ENCODE measurements at places on chromosomes 16 and 17. TPM values are rescaled to one million over a fixed set of nuclear protein-coding genes. Genes with fewer than 3 reads are reported as not detected.

DNA sequence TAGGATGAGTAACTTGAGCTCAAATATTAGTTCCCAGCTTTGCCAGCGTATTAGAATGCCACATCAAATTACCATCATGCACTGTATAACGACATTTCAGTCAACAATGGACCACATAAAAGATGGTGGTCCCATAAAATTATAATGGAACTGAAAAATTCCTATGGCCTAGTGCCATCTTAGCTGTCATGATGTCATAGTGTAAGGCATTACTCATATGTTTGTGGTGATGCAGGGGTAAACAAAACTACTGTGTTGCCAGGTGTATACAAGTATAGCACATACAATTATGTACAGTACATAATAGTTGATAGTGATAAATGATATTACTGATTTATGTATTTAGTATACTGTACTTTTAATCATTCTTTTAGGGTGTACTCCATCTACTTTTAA, 54.4 kb upstream of the NETO2 start:
- no peak for DNase-seq

- no peak for DNase-seq
Observed at GRCh38 chr16:48081656-48082055, 74.1 kb downstream of the ABCC12 start.

DNA sequence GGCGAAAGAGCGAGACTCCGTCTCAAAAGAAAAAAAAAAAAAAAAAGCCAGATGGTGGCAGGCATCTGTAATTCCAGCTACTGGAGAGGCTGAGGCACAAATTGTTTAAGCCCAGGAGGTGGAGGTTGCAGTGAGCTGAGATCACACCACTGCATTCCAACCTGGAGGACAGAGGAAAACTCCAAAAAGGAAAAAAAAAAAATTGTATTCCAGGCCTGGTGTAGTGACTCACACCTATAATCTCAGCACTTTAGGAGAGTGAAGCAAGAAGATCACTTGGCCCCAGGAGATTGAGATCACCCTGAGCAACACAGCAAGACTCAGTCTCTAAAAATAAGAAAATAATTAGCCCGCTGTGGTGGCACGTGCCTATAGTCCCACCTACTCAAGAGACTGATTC, 20.1 kb downstream of the HBQ1 start:
- no peak for DNase-seq

DNA sequence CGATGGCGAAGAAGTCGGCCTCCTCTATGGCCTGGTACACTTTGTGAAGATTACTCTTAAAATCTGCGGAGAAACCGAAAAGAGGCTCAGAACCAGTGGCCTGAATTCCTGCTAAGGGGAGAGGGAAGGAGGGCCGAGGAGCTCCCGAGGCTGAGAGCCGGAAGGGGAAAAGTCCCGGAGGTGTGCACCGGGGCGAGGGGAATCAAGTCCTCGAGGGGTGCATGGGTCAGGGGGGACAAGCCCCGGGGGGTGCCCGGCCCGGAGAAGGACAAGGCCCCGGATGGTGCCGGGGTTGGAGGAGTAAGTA, 495 bp downstream of the PARN start:
- no peak for DNase-seq

DNA sequence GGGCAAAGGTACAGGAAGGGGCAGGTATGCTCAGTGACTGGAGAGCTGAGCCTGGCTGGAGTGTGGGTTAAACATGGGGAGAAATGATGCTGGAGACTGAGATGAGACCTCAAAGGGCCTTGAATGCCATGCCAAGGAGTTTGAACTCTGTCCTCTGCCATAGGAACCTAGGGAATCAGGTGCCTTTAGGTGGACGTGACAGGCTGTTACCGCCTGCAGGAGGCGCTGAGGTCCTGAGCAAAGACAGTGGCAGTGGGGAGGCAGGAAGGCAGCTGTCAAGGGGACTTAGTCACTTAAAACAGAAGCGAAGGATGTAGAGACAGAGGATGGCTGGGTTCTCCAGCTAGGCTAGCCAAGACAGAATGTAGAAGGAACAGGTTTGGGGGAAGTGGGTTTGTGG, 9.1 kb downstream of the PSMB3 start:
- no peak for DNase-seq

DNA sequence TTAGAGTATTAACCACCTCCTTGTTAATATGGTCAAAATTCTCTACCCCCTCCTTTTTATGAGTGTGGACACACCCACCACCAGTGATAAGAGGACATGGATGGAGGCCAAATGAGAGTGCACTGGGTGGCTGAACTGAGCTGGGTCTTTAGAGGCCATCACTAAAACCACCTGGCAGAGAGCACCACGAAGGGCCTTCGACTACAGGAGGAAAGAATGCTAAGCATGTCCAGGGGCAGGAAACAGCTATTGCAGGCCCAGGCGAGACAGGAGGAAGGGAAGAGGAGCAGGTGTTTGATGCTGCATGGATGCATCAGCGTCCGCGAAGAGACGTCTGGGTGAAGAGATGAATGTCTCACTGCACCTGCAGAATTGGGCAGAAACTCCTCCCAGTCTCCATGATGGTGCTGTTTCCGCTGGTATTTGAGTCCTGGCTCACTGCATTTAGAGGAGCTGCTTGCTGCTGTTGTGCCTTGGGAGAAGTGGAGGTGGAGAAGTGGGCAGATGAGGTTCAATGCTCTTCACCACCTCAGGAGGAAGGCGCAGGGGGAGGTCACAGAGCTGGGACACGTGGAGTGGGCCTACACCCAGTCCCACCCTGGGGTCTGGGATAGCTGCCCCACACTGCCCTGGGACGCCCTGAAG, 33.2 kb downstream of the SPHK1 start:
- DNase-seq: no peak

- no peak for DNase-seq
Observed at GRCh38 chr17:18960241-18960665, 8.3 kb downstream of the SLC5A10 start.

DNA sequence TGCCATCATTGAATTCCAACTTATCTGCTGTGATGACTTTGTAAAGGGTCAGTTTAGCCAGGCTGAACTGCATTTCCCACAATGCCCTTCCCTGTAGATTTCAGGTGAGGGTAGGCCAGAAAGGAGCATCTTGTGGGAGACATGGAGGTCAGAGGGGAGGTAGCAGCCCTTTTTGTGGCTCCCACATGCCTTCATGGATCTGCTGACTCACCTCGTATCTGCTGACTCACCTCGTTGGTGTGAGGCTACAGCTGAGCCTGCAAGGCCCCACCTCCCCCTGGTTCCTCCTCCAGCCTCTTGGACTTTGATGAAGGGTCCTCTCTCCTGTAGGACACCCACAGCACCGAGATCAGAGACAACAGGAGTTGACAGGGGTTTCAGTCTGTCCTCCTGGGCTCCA, 102.5 kb downstream of the SALL1 start:
- DNase-seq: no peak

DNA sequence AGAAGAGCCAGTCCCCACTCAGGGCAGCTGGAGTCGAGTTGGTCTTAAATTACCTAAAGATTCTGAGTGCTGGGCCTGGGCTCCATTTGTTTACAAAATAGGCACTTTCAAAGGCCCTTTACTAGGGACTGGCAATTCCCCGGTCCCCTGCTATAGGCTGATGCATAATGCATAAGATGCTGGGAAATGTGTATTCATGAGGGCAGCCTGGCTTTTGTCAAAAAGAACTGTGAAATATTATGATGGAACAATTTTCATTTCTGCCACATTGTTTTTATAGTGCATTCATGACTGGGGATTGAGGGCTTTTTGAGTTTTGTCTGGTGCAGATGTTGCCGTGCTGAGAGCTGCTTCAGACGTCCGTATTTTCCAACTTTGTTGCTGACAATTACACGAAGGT, 617.0 kb upstream of the CDH5 start:
- DNase-seq: no peak

GRCh38 chr16:47037396-47037745, 63.9 kb upstream of the DNAJA2 start:
- DNase-seq: peak; percentile 33

GRCh38 chr16:88560714-88561484, 9.3 kb upstream of the ZC3H18 start:
- no peak for DNase-seq

DNA sequence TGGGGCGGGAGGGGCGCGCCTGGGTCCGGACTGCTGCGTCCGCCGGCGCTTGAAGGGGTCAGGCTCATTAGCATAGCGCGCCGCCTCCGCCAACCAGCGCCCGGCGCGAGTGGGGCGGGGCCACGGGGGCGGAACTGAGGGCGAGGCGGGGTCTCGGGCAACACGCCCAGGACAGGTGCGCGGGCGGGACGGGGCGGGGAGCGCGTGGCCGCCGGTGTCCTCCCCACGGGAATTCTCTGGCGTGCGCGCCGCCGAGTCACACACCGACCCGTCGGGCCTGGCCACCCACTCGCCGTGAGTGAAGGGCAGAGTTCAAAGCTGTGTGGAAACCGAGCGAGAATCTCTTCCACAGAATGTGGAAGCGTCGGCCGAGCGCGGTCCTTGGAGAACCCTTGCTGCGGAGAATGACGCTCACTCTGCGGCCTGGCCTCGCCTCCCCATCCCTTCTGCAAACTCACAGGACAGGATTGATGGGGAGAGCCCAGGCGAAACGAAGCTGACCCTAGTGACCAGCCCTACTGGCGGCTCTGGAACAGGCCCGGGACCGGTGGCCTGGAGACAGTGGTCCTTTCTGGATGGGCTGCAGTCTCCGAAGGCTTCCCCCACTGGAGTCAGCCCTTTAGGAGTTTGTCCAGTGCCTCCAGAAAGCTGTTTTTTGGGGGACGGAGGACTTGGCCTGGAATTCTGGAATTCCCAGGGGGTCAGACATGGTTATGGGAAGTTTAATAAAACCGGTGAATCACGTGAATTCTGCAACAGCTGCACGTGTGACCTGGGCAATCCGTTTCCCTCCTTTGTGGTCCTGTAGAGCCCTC, at the start of gene SNAI3:
SNAI3 (minus strand) TSS at position 69 of the 815 bp plus-strand sequence. CDS start 101 bp downstream, outside the sequence.
- DNase-seq: peak; percentile 83

DNA sequence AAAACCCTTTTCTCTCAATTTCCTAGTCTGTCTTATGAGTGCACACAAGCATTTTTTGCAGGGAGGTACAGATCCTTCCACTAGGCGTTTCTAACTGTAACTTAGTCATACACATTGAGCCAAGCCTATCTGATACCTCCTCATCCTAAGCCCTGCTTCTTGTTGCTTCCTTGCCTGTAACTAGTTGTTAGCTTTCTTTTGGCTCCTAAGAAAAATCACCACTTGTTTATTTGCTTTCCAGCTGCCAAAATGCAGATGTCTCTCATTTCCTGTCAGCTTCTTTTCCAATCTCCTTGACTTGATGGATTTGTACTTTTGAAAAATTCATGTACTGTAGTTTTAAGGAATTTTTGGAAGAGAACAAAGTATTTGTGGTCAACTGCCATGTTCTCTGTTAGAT, 73.7 kb downstream of the TNRC6C start:
- no peak for DNase-seq

GRCh38 chr17:34658811-34659560, 79.6 kb downstream of the TMEM132E start:
- DNase-seq: no peak

DNA sequence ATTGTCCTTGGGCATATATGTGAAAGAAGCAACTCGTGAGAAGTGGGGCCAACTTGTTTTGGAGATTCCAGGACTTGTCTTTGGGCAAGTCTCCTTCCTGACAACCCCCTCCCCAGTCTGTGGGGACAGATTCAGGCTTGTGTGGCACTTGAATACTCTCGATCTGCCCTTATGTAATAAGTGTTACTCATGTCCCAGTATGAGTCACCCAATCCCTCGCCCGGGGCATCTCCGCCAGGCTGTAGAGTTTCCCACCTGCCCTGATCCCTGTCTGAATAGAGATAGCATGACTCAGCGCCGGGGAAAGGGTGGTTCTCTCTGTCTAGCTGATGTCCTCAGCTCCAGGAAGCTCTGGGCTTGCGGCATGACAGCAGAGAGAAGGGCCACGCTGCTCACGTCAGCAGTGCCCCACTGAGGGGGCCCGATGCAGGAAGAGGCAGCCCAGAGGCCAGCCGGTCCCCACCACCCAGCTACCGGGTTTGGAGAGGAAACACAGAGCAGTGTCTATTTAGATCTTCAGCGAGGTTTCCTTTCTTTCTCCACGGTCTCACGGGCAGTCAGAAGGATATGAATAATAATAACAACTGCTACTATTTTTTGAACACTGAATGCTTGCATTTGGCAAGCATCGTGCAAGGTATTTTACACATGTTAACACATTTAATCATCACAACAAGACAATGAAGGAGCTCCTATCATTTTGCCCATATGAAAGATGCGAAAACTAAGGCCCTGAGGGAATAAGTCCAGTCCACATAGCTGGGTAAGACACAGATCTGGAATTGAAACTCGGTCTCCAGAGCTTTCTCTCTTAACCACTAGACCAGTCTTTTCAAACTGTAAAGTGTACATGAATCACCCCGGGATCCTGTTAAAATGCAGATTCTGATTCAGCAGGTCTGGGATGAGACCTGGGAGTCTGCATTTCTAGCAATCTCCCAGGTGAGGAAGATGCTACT, 426.7 kb upstream of the MAF start:
- peak; percentile 89 for DNase-seq

- no peak for DNase-seq
Observed at GRCh38 chr16:6382924-6383459, 949.7 kb upstream of the RBFOX1 start.

GRCh38 chr17:57283203-57283971, 27.1 kb downstream of the MSI2 start:
- DNase-seq: no peak

DNA sequence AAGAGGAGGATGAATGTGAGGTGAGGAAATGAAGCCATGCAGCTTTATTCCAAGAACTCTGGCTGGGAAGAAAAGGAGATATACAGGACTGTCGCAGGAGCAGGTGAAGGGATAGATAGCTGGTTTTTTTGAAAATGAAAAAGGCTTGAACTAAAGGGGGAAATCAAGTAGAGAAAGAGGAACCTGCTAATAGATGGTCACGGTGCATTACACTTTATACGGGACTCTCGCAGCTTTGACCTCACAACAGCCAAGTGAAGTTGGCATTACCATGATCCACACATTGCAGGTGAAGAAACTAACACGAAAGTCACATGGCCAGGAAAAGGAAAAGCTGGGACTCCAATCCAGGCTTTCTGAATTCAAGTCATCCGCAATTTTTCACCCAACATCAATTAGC, 86.9 kb downstream of the HS3ST2 start:
- DNase-seq: no peak

AXIN2 gene
- polyA plus RNA-seq: 8.3 TPM

ZG16B gene
- 0.81 TPM for polyA plus RNA-seq

DYNLRB2 gene
- 1.4 TPM for polyA plus RNA-seq

TNFRSF13B gene
- polyA plus RNA-seq: 0.18 TPM

KRT27 gene
- polyA plus RNA-seq: not detected

TERB1 gene
- not detected for polyA plus RNA-seq

ZNF689 gene
- 3.2 TPM for polyA plus RNA-seq

SPN gene
- 0.54 TPM for polyA plus RNA-seq

KRT15 gene
- polyA plus RNA-seq: not detected

POLR2C gene
- polyA plus RNA-seq: 32.4 TPM

CALCOCO2 gene
- 199 TPM for polyA plus RNA-seq

SHISA9 gene
- polyA plus RNA-seq: 0.80 TPM

PRAC2 gene
- not detected for polyA plus RNA-seq

CLEC19A gene
- polyA plus RNA-seq: not detected
